Mucosa of gallbladder (tissue), 1 donor: ENCODE measurements at places on chromosomes 6 and 20. TPM values are rescaled to one million over a fixed set of nuclear protein-coding genes. Genes with fewer than 3 reads are reported as not detected.

Gene EPPIN
- total RNA-seq, result not detected

Gene BMP6
- total RNA-seq, result 7.3 TPM

Gene ANKEF1
- 8.2 TPM for total RNA-seq

Gene HSPA12B
- total RNA-seq, result 5.4 TPM

Gene TUBB2A
- total RNA-seq, result 108 TPM

- no peak for DNase-seq
Observed at GRCh38 chr6:74871757-74872156, 334.1 kb downstream of the COL12A1 start.

DNA sequence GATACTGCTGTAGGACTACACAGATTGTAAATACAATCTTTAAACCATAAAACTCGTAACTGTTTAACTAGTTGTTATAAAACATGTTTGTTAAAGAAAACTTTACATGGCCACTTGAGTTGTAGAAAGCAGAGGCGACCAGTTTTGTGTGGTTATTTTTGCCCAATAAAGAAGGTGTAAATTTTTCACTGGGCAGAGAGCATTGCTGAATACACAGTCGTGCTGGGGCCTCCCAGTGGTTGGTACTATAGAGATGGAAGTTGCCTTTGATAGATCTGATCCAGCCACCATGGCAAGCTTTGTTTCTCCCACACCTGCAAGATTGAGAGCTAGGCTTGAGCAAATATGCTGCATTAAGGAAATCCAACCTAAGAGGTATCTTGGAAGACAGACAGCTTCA lies 34.0 kb upstream of the YWHAB start:
- DNase-seq, result no peak

DNA sequence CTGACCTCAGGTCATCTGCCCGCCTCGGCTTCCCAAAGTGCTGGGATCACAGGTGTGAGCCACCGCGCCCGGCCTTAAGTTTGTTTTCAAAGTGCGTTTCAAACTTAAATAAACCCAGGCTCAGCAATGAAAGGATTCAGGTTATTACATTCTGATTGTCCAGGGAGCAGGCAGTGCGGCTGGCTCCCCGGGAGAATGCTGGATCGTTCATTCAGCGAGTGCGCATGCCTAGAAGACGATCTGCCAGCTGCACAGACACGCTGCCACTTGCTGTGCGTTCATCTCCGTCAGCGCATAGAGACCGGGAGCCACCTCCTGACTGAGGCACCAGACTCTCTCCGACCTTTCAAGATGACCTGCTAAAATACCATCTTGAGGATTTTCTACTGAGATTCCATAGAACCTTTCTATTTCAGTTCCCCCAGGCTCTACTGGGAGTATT lies 163.9 kb upstream of the ZNF217 start:
- no peak for DNase-seq

- no peak for DNase-seq
Observed at GRCh38 chr6:110853754-110854477, 20.7 kb upstream of the AMD1 start.

DNA sequence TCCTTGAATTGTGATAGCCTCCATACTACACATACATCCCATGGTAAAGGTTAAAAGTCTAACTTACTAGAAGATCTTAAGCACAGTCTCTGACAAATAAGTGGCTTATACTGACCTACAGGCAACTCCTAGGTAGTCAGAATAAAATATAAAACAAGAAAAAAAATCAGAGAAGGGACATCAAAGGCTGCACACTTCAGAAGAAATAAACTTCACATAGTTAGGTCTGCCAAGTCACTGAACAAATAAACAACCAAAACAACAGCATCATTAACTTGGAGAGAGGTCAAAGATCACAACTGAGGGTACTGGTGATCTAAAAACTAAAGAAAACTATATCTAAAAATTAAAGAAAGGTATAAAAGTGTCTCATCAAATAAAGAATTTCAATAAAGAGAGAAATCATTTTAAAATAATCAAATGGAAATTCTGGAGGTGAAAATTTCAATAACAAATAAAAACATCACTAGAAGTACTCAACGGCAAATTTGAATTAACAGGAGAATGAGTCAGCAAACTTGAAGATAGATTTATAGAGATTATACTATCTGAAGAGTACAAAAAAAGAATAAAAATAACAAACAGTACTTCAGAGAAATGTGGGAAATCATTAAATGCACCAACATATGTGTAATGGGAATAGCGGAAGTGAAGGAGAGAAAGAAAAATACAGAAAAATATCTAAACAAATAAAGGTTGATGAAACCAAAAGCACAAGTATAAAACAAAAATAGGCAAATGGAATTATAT lies 88.0 kb upstream of the UST start:
- DNase-seq, result no peak

DNA sequence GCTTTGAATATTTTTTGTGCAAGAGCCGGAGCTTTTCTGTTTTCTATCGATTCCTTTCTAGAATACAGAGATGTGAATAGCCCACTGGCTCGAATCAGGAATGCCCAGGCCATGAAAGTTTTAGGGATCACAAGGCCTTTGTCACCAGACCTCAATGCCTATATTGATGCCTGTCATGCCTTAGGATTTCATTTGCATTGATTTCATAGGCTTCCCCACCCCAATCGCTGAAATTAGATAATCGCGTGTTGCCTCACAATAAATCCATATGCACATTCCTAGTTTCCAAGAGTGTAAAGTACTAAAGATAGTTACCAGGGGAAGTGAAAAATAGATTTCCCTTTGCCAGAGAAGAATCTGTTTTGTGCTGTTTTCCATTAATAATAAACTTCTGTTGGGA lies 150.8 kb downstream of the SASH1 start:
- no peak for DNase-seq

GRCh38 chr20:8788831-8789230 lies 280.1 kb upstream of the PLCB4 start:
- no peak for DNase-seq
